ENCODE measurements at places on chromosomes 11 and 22.
A peak's percentile ranks its signal among the peaks of the same experiment; 100 is the strongest.

- DNase-seq: no peak
Measured at GRCh38 chr11:32905028-32905667, 12.5 kb downstream of the QSER1 start.

DNA sequence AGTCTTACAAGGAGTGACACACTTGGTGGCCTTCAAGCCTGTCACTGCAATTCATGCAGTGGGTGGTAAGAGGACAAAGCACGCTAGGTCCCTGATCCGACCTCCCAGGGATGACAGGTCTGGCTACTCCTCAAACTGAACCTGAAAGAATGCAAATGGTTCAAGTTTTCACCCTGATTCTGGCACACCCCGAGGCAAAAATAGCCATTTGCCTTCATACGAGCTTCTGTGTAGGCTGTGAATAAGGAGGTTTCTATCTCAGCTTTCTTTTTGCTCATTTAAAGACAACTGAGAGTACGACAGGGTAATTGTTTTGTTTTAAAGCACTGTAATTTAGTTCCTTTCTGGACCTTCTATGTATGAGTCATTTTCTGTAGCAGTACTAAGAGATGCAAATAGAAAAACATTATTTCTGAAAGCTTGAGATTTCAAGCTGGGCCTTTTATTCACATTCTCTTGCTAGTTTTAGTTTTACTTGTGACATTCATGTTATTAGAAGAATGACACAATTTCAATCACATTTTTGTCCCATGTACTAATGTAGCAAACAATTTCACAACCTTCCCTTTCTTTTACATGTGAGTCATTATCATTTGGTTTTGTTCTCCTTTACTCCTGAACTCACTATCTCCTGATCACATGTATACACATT lies 56.6 kb upstream of the FDX1 start:
- DNase-seq: peak; percentile 28

- no peak for DNase-seq
Measured at GRCh38 chr11:79503028-79503427, 62.2 kb upstream of the TENM4 start.

DNA sequence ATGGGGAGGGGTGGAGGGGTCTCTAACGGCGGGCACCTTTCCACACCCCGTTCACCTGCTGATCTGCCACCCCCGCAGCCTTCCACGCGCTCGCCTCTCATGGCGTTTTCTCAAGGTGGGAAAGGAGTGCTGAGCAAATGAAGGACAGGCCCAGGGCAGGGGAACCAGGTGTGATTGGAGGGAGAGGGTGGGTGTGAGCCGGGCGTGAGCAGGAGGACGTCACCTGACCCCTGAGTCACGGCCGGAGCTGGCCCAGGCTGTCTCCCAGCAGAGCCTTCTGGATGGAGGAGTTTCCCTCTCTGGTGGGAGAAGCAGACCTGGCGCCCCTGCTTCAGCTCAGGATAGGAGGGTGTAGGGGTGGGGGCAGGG lies 14.0 kb upstream of the ARHGAP8 start:
- no peak for DNase-seq

- no peak for DNase-seq
Measured at GRCh38 chr11:57475671-57476046, 15.3 kb downstream of the RTN4RL2 start.

- DNase-seq: no peak
Measured at GRCh38 chr22:49589301-49589700, 238.4 kb downstream of the BRD1 start.

Data from GM04504 (cell line).